AG04450 (cell line): ENCODE measurements at places on chromosomes 7 and 10. TPM values are rescaled to one million over a fixed set of nuclear protein-coding genes. Genes with fewer than 3 reads are reported as not detected.

SMKR1 gene
- polyA plus RNA-seq, result 0.10 and 0.24 TPM in 2 replicates

VENTX gene
- polyA plus RNA-seq, result not detected in 2 replicates

HHEX gene
- 13.6 and 14.0 TPM in 2 replicates for polyA plus RNA-seq

ACTR3C gene
- polyA plus RNA-seq, result 0.31 and 0.36 TPM in 2 replicates

CALCR gene
- polyA plus RNA-seq, result not detected in 2 replicates

TRIL gene
- polyA plus RNA-seq, result 0.15 and 0.16 TPM in 2 replicates

ANKRD2 gene
- 0.05 and 0.06 TPM in 2 replicates for polyA plus RNA-seq

MOGAT3 gene
- polyA plus RNA-seq, result not detected in 2 replicates

ABCB4 gene
- 0.02 and 0.05 TPM in 2 replicates for polyA plus RNA-seq

OR2A7 gene
- 0.06 TPM in 1 of 2 replicates, not detected in the other for polyA plus RNA-seq

FBXL13 gene
- polyA plus RNA-seq, result 0.79 and 0.95 TPM in 2 replicates

SNCG gene
- polyA plus RNA-seq, result 4.6 and 5.3 TPM in 2 replicates

WNT8B gene
- not detected in 2 replicates for polyA plus RNA-seq

CUTC gene
- polyA plus RNA-seq, result 13.9 and 18.0 TPM in 2 replicates

FRMD4A gene
- polyA plus RNA-seq, result 45.7 and 47.9 TPM in 2 replicates

AKR1C8 gene
- polyA plus RNA-seq, result not detected in 2 replicates

ZNF853 gene
- 5.3 and 6.7 TPM in 2 replicates for polyA plus RNA-seq

HYAL4 gene
- not detected in 2 replicates for polyA plus RNA-seq

DPP6 gene
- not detected in 2 replicates for polyA plus RNA-seq

WIPF3 gene
- polyA plus RNA-seq, result not detected in 2 replicates

CLRN3 gene
- not detected in 2 replicates for polyA plus RNA-seq

NEUROG3 gene
- polyA plus RNA-seq, result not detected in 2 replicates

MMS19 gene
- polyA plus RNA-seq, result 71.5 and 80.2 TPM in 2 replicates

LRRTM3 gene
- polyA plus RNA-seq, result not detected in 2 replicates

COA1 gene
- 22.4 and 24.4 TPM in 2 replicates for polyA plus RNA-seq

C7orf57 gene
- polyA plus RNA-seq, result not detected in 2 replicates

ZNF239 gene
- polyA plus RNA-seq, result 6.4 and 6.9 TPM in 2 replicates

PPP2R2D gene
- polyA plus RNA-seq, result 27.2 and 27.9 TPM in 2 replicates

ZNF117 gene
- polyA plus RNA-seq, result 9.4 and 12.9 TPM in 2 replicates

PLEKHS1 gene
- not detected in 2 replicates for polyA plus RNA-seq

KEL gene
- 0.06 and 0.09 TPM in 2 replicates for polyA plus RNA-seq

ZNF425 gene
- 1.8 and 2.1 TPM in 2 replicates for polyA plus RNA-seq

SFTPA1 gene
- not detected in 2 replicates for polyA plus RNA-seq

NYAP1 gene
- polyA plus RNA-seq, result 0.35 and 0.38 TPM in 2 replicates

TRIM50 gene
- polyA plus RNA-seq, result not detected in 2 replicates

ANAPC16 gene
- 51.1 and 67.0 TPM in 2 replicates for polyA plus RNA-seq

PON1 gene
- polyA plus RNA-seq, result not detected in 2 replicates
